ENCODE measurements at places on chromosomes 5 and 9.

- no peak for DNase-seq
- no peak overlapping the region for H3K27ac ChIP-seq
- H3K4me3 ChIP-seq: no peak overlapping the region
- no peaks in the 10 kb centered on the region for H3K27me3 ChIP-seq
- peaks cover 15% of the 10 kb centered on the region for H3K36me3 ChIP-seq
Measured at GRCh38 chr9:100309992-100310391, 42.8 kb downstream of the TEX10 start.

DNA sequence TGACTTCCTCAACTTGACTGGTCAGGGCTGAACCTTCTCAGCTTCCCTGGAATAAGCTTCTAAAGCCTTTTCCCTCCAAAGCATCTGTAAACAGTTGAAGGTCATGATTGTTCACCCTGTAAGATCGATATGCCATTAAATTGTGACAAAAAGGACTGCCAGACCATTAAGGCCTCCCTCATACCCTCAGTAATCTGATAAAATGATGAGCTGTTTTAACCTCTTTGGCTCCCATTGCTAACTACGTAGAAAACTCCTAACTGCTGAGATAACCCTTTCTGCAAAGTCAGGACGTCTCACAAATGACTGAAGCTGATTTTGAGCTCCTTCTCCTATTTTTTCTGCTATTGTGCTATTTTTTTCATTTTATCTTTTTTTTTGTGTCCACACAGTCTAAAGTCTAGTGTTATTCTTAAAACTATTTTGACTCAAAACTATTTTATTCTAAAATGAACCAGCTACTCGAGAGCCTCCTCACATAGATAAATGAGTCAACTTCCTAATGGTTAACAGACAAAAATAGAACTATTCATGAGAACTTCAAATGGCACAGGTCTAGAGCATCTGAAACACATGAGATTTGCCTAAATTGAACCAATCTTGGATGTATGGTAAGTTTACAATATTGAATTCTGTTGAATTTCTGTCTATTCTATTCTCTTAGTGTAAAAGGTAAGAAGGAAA, 395.6 kb upstream of the TLE4 start:
- no peak overlapping the region for H3K27ac ChIP-seq
- no peak overlapping the region for H3K4me3 ChIP-seq
- no peaks in the 10 kb centered on the region for H3K27me3 ChIP-seq
- no peaks in the 10 kb centered on the region for H3K4me1 ChIP-seq
- DNase-seq: no peak

DNA sequence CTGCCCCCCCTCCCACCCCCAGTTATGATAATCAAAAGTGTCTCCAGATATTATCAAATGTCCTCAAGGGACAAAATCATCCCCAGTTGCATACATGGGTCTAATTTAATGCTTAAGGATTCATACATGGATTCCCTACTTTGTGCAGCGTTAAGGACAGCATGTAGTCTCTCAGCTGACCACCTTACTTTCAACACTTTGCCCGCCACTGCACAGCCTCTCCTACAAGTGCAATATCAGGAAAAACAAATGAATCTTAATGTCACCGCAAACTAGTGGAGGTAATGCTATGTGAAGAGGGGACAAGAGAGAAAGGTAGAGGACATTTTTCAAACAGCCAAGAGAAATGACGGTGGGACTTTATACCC, 78.6 kb downstream of the TLE1 start:
- no peak for DNase-seq
- H3K4me1 ChIP-seq: peaks cover 13% of the 10 kb centered on the region
- no peak overlapping the region for H3K27ac ChIP-seq
- H3K4me3 ChIP-seq: no peak overlapping the region

- H3K27me3 ChIP-seq: no peaks in the 10 kb centered on the region
- H3K27ac ChIP-seq: no peak overlapping the region
- no peak overlapping the region for H3K4me3 ChIP-seq
- no peaks in the 10 kb centered on the region for H3K4me1 ChIP-seq
Measured at GRCh38 chr5:57595523-57595991, 112.9 kb upstream of the ACTBL2 start.

DNA sequence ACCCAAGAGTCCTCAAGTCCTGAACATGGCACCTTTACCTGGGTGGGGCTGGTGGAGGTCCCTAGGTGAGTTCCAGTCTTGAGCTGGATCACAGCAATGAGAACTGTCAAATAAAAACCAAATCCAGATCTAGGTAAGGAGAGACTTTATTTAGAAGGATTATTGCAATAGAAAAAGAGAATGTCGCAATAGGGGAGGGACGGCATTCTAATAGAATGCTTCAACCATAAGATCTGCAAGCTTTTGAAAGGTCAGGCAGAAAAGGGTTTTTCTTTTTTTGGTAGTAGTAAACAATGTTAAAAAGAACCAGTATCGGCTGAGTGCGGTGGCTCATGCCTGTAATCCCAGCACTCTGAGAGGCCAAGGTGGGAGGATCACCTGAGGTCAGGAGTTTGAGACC, 5.2 kb upstream of the GCNT1 start:
- H3K4me1 ChIP-seq: peaks cover 6% of the 10 kb centered on the region
- no peak overlapping the region for H3K27ac ChIP-seq

DNA sequence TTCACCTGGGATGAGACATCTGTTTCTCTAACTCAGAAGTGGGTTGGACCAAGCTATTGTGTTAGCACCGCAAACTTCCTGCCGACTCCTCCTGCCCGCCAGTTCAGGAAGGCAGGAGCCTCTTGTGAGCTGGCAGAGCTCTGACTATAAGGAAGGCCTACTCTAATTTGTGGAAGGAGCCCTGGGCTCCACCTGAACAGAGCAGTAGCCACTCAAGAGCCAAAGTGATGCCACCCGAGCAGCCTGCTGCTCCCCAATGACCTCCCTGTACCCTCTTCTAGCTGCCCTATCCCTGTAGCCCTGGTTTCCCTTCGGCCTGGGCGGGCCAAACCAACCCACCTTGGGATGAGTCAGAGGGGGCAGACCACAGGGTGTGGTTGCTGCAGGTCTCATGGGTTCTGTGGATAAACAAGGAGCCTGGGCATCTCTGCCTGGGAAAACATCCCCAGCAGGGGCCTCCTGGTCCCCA, 81.6 kb downstream of the PSD2 start:
- H3K27ac ChIP-seq: no peak overlapping the region
- H3K4me3 ChIP-seq: no peak overlapping the region
- DNase-seq: no peak
- peaks cover 51% of the 10 kb centered on the region for H3K27me3 ChIP-seq

DNA sequence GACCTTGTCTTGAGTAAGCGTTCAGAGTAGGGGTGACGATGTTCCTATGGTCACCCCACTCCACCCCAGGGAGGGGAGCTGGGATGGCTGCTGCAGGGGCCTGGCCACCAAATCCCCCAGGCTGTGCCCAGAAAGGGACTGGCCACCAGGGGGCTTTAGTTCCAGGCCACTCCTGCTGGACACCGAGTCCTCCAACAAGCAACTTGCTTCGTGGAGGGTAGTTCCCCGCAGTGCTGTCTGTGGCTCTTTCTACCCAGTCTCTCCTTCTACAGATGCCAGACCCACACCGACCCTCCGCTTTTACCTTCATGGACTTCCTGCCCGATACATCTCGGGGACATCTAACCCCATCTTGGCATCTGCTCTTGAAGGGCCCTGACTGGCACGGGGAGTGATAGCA, 35.7 kb upstream of the GABRP start:
- DNase-seq: no peak
- peaks cover 11% of the 10 kb centered on the region for H3K27me3 ChIP-seq
- no peak overlapping the region for H3K27ac ChIP-seq
- H3K4me3 ChIP-seq: no peak overlapping the region
- H3K4me1 ChIP-seq: peaks cover 28% of the 10 kb centered on the region

- H3K4me3 ChIP-seq: no peak overlapping the region
- no peak for DNase-seq
- H3K27ac ChIP-seq: no peak overlapping the region
- no peaks in the 10 kb centered on the region for H3K27me3 ChIP-seq
Measured at GRCh38 chr9:114336157-114336556, 6.5 kb downstream of the ORM2 start.

- no peak overlapping the region for H3K4me3 ChIP-seq
- DNase-seq: no peak
- H3K27me3 ChIP-seq: no peaks in the 10 kb centered on the region
- H3K27ac ChIP-seq: no peak overlapping the region
- no peaks in the 10 kb centered on the region for H3K36me3 ChIP-seq
- H3K4me1 ChIP-seq: no peaks in the 10 kb centered on the region
Measured at GRCh38 chr5:148776261-148776660, 50.1 kb upstream of the ADRB2 start.

DNA sequence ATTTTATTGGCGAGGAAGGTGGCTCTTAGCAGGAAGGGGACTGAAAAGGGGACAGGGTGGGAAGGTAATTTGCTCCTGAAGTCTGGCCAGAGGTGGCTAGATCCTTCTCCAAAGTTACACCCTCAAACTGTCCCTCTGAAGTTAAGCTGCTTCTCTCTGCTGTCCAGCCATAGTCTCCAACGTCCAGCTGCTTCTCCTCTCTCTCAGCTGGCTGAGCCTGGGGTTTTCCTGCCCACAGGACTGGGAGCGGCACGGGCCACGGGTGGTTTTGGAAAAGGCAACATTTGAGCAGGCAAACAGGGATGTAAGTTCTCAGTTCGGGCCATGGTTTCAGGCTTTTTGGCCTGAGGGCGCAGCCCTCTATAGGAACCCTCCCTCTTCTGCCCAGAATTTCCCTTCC, 128.3 kb downstream of the YIPF5 start:
- no peak overlapping the region for H3K4me3 ChIP-seq
- DNase-seq: no peak
- H3K27me3 ChIP-seq: no peaks in the 10 kb centered on the region
- no peaks in the 10 kb centered on the region for H3K4me1 ChIP-seq

DNA sequence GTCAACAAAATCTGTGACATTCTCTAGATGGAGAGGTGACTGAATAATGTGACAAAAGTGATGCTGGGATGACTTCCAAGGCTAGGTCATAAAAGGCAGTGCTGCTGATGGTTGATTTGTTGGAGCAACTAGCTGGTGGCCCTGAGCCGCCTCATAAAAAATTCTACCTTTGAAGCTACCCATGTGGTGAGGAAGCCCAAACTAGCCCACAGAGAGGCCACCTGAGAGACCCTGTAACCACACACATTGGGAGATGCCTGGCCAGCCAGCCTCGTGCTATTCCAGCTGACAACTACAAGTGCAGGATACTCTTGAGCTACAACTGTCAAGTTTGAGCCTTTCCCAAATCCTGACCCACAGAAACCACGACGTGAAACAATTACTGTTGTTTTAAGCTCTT, 22.7 kb downstream of the CLTA start:
- H3K4me1 ChIP-seq: peaks cover 3% of the 10 kb centered on the region
- no peak for DNase-seq
- peaks cover 97% of the 10 kb centered on the region for H3K36me3 ChIP-seq
- H3K4me3 ChIP-seq: no peak overlapping the region

DNA sequence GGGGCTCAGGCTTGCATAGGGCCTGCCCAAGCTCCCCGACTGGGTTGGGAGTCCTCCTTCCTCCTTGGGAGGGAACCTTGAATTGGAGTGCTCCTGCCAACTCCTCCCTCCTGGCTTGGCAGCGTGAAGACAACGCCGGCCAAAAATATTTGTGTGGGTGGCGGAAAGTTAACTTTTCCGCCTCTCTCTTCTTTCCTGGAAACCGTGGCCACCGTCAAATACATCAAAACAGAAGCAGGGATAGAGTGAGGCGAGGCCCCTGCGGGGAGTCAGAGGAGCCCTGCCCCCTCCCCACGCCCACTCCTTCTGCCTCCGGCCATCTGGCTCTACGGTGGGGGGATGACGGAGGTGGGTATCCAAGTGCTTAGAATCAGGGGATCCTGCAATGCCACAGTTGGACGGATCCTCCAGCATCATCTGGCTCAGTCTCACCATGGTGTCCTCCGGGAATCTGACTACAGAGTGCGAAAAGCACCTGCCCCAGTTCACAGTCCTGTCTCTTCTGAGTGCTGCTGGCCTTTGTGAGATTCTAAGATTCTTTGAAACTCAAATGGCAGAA, 25.2 kb upstream of the SYNPO start:
- H3K27me3 ChIP-seq: peaks cover 27% of the 10 kb centered on the region
- no peak overlapping the region for H3K4me3 ChIP-seq
- H3K36me3 ChIP-seq: no peaks in the 10 kb centered on the region
- no peak for DNase-seq

DNA sequence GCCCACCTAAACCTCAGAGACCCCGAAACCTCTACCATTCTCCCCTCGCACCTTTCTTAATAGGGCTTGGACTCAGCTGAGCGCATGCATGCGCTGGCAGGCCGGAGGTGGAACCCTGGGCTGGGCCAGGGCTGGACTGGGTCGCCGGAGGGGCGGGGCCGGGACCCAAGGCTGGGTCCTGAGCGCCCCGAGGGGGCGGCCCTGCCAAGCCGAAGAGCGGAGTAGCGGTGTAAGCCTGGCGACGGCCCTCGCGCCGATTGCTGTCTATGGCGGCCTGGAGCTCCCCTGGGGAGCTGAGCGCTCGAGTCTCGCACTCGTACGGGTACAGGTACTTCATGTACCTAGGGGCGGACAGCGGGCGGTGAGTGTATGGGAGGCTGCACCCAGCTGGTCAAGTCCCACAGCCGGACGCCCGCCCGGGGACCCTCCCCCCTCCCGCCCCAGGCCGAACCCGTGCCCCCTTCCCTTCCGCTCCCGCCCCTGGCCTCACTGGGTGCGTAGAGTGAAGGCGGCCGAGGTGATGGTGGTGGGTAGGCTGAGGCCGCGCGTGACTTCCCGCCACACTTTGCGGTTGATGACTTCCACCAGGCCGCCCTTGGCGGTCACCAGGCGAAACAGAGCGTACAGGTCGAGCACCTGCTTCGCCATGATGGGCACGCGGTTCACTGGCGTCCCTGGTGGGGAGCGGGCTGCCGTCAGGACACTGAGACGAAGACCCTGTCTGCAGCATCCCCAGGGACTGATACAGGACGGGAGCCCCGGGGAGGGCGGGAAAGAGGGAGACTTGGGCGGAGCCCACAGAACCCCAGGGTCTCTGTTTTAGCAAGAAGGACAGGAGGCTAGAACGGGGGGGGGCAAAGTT, 3.3 kb upstream of the DCTN3 start:
- peaks cover 42% of the 10 kb centered on the region for H3K4me1 ChIP-seq
- no peak for DNase-seq
- H3K4me3 ChIP-seq: peak overlapping the region; percentile 44
- peaks cover 7% of the 10 kb centered on the region for H3K36me3 ChIP-seq

DNA sequence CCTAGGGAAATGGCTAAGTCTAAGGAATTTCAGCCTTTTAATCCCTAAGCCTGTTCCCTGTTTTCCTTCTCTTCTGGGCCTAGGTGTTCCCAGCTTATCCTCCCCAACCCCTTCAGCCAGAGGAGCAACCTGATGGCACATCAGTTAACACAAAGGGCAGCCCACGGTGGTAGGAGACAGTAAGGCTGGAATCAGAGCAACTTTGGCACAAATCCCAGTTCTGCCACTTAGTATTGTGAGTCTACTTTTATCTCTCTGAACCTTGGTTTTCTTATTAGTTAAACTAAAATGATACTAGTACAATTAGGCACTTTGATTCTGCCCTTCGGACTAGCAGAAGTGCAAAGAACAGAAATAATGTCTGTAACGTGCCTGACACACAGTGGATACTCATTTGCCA, 246.8 kb downstream of the SAXO1 start:
- no peaks in the 10 kb centered on the region for H3K27me3 ChIP-seq
- no peak for DNase-seq
- H3K4me1 ChIP-seq: no peaks in the 10 kb centered on the region
- no peak overlapping the region for H3K27ac ChIP-seq
- H3K4me3 ChIP-seq: no peak overlapping the region

Measured in neuronal stem cell (in vitro differentiated cells).